ENCODE measurements at places on chromosomes 16 and 17.

GRCh38 chr17:35523296-35523695 lies 14.2 kb downstream of the SLFN12L start:
- no peak for DNase-seq

DNA sequence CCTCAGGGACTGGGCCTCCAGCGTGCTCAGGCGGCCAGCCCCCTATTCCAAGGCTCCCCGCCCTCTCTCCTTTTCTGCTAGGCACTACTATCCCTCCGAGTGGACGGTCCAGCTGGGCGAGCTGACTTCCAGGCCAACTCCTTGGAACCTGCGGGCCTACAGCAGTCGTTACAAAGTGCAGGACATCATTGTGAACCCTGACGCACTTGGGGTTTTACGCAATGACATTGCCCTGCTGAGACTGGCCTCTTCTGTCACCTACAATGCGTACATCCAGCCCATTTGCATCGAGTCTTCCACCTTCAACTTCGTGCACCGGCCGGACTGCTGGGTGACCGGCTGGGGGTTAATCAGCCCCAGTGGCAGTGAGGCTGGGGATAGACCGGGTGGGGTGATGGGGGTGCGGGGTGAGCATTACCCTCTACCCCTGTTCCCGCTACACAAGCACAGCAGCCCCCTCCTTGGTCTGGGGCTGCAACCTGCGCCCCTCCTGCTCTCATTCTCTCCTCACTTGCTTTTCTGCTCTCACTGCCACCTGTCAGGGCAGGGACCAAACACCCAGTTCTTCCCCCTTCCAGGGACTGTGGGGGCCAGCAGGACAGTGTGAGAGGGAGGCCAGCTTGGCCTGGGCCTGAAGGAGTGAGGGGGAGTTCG lies 1.1 kb downstream of the PRSS41 start:
- DNase-seq: no peak

- DNase-seq: no peak
These were observed 32.5 kb downstream of the ADCY7 start for GRCh38 chr16:50298591-50299507.

- DNase-seq: no peak
These were observed 6.7 kb downstream of the KRTAP1-5 start for GRCh38 chr17:41020336-41020735.

- no peak for DNase-seq
These were observed 22.9 kb downstream of the ACSF3 start for GRCh38 chr16:89116341-89117226.

DNA sequence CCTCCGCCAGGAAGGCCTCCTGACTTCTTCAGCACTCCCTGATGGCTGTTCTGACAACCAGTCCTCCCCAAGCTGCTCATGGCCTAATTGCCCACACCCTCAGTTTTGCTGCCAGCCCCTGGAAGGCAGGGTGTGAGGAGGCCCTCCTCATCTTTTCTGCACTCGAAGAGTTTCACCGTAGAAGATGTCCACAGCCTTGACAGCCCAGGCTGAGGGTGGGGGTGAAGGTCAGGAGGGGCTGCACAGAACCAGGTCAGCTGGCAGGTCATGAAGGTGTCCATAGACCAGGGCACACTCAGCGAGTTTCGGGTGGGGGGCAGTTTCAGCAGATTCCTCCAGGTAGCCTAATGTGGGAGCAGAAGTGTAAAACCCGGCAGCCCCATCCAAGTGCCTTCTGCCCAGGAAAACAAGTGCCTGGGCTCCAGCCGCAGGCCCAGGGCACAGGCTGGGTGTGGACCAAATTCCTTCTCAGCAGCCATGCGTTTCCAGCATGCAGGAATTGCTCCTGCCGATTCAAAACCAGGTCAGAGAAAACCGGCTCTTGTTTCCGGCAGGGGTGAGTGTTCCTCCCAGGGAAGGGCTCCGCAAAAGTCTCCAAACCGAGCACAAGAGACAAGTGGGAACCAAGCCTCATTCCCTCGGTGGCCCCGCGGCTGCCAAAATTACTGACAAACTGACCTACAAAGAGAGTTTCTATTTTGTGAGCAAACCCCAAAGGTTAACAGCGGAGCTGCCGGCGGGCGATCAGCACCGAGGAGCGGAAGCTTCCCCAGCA lies 228.8 kb downstream of the C16orf78 start:
- no peak for DNase-seq

DNA sequence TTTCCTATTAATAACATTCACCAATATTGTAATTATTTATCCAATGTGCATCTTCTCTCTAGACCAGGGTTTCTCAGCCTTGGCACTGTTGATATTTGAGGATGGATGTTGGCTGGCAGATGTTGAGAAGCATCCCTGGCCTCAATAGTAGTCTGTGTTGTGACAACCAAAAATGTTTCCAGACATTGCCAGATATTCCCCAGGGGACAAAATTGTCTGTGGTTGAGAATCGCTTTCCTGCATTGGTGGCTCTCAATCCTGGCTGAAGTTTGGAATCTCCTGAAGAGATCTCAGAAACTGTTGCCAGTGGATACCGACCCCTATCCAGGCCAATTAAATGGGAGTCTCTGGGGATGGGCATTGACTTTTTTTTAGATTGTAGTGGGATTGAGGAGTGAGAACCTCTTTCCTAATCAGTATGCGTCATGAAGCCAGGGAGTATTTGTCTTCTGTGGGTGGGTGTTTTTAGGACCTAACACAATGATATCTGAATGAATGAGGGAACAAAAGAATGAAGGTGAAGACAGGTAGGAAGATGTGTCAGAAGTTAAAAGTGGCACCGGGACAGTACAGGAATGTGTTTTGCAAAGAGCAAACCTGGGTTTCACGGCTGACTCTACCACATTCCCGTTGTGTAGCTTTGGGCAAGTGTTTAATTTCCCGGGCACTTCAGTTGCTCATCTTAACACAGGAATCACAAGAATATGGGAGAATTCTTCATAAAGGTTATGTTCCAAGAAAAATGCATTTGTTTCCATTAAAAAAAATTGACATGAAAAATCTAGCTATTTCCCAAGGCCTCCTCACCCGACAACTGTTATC lies 24.3 kb downstream of the HSD17B2 start:
- DNase-seq: no peak

DNA sequence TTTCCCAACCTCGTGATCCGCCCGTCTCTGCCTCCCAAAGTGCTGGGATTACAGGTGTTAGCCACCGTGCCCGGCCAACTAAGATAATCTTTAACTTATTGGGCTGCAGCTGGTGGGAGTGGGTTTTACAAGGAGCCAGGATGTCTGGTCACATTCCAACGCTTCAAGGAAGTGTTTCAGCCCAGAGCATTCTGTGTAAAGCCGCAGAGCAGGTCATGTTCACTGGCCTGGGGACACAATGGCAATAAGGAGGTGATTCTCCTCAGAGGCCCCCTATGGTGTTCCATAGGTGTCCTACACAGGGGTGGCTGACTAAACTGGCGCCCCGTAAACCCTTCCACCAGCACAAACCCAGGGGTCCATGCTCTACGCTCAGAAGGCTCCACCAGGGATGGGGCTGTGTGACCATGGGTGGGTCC lies 1.2 kb downstream of the QPRT start:
- no peak for DNase-seq

DNA sequence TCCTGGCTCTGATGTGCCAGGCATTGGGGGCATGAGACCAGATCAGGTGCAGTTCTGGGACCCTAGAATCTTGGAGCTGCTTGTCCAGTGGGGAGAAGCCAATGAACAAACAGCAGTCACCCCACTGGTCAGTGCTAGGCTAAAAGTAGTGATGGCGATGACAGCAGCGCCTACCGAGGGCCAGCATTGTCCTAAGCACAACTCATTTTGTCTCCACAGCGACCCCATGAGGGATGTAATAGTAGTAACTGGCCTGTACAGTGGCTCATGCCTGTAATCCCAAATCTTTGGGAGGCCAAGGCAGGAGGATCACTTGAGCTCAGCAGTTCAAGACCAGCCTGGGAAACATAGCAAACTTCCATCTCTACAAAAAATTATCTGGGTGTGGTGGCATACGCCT lies 6.2 kb downstream of the SMCR8 start:
- DNase-seq: no peak

DNA sequence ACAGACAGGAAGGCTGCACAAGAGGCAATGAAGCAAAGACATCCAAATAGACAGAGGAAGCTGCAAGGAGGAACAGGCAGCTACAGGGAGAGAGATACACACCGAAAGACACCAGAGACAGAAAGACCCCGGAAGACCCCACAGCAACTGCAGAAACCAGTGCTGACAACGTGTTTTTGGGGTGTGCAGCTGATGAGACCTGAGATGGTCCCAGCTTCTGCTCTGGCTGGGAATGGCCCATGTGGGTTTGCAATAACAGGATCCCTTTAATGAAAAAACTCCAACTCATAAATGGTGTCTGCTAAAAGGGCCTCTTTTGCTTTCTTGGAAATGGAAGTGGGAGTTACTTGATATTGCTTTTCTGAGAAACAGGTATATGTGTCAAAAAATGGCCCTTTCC lies 101.5 kb upstream of the CDH11 start:
- DNase-seq: no peak

DNA sequence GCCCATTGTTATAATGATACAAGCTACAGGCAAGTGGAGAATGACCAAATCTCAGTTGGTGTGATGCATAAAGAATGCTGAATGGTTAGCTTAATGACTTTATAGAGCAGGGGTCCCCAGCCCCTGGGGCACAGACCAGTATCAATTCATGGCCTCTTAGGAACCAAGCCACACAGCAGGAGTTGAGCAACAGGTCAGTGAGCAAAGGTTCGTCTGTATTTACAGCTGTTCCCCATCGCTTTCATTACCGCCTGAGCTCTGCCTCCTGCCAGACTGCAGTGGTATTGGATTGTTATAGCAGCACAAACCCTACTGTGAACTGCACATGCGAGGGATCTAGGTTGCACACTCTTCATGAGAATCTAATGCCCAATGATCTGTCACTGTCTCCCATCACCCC lies 114.0 kb upstream of the ZFHX3 start:
- no peak for DNase-seq

DNA sequence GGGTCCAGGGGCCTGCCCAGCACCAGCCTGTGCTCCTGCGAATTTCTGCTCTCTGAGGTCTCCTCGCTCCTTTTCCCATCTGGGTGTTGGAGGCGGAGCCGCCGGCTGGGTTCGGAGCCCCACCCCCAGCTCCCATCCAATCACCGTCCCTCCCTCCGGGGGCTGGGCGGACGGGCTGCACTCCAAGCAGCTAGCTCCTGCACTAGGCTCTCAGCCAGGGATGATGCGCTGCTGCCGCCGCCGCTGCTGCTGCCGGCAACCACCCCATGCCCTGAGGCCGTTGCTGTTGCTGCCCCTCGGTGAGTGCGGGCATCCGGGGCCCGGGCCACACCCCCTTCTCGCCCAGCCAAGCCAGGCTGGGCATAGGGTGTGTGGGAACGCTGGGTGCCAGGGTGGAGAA lies at the start of gene NRN1L:
TSS of gene NRN1L (plus strand) at position 202 of the 400 bp plus-strand sequence. CDS start at position 221, 19 bp downstream.
- DNase-seq: no peak

- no peak for DNase-seq
These were observed 16.7 kb upstream of the SLC12A3 start for GRCh38 chr16:56848029-56848936.

- no peak for DNase-seq
These were observed 12.5 kb downstream of the CAPN15 start for GRCh38 chr16:539901-540530.

GRCh38 chr16:51624080-51624775 lies 473.2 kb upstream of the SALL1 start:
- no peak for DNase-seq

DNA sequence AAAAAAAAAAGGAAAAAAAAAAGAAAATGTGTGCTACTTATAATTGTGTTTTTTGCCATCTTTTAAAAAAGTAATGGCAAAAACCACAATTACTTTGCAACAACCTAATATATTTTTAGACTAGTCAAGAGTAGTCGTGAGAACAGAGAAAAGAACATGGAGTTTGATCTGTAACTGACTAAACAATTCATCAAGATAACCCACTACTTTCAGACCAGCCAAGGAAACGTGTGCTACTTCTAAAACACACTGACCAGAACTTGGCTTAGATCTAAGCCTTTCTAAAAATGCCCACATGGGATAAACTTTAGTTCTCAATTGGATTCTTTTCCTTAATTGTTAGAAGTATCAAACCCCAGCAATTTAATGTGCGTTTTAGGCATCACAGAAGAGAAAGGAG lies 616 bp downstream of the PECAM1 start:
- DNase-seq: no peak

DNA sequence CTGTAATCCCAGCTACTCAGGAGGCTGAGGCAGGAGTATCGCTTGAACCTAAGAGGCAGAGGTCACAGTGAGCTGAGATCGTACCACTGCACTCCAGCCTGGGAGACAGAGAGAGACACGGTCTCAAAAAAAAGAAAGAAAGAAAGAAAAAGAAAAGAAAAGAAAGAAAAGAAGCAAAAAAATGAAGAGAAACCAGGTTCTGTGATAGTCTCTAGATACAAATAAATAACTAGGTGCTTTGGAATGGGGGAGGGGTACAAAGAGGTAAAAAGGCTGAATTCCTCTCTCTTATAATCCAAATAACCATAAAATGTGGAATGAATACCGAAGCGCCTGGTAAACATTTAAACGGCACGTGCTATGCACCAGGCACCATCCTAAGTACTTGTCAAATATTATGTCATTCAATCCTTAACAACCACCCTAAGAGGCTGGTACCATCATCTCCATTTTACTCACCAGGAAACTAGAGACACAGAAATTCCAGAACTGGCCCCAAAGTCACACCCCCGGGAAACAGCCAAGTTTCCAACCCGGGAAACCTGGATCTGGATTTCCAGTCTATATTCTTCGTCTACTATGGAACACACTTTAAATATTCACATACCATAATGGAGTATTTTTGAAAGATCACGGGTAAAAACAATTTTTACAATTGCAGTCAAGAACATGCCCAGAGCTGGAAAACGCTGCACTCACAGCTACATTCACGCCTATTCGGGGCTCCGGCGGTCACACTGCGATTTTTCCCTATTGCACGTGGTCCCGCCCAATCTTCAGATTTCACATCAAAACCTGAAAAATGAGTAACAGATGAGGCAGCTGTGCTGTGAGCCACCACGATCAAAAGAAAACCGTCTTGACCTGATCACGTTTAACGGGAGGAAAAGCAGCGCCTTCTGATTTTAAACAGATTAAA lies 10.5 kb downstream of the NXN start:
- no peak for DNase-seq

DNA sequence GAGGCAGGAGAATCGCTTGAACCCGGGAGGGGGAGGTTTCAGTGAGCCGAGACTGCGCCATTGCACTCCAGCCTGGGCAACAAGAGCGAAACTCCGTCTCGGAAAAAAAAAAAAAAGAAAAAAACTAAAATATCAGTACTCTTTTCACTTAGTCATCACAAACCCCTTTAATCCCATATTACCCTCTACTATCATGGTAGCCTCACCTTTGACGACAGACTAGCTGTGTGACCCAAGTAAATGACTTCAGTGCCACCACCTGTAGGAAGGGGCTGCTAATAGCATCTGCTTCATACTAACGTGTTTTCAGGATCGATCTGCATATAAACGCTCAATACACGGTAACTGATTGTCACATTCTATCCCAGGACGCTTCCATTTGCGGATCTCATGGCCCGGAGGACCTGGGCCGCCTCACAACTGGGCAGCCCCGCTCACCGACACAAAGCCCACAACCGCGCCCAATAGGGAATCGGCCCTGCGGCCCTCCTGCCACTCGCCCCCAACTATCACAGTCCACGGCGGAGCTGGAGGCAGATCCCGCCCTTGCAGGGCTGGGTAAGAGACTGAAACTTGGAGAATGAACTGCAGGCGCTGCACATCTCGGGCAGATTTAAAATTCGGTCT lies 1.1 kb upstream of the ZNF263 start:
- DNase-seq: peak; percentile 75

GRCh38 chr17:50205111-50205962 lies 3.9 kb upstream of the COL1A1 start:
- DNase-seq: no peak

All from NCI-H524 treated with DMSO at 0.1 percent for 48 hours (cell line).